ENCODE measurements at places on chromosomes 4 and X.

- no peak for DNase-seq
Observed at GRCh38 chr4:24662056-24662455, 77.7 kb upstream of the DHX15 start.

- no peak for DNase-seq
Observed at GRCh38 chrX:3143043-3143799, 102.0 kb downstream of the ARSF start.

- DNase-seq: peak; percentile 92
Observed at GRCh38 chr4:38667085-38667893, 3.3 kb downstream of the KLF3 start.

DNA sequence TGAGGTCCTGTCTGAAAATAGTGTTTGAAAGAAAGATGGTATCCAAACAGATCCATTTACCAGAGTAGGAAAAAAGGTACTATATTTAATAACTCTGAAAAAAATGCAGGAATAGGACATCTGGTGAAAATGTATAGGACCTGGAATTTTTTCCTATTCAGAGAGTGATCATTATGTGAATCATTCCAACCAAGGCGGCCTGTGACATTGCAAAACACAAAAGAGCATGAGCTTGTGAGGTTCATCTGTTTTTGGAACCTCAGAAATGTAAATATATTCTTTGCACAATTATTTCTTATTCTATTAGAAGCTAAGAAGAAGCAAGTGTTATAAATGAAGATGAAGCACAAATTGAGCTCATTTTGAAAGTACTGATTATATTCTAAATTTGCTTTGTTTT is 2.0 kb downstream of the C4orf51 start:
- peak; percentile 9 for DNase-seq

DNA sequence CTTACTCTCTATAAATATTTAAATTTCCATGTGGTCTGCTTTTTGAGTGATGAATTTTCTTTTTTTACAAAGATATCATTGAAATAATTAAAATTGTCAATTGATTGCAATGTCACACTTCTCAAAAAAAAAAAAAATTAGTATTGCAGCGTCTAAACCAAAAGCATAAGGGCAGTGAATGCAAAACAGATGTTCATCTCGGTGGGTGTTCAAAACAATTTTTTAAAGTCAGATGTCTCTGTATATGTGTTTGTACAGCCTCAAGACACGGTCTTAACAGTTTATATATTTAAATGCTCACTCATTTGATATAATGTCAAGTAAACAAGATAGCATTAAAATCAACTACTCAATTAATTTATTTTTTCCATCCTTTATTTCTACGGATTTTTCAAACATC is 52.3 kb downstream of the PALLD start:
- DNase-seq: no peak

GRCh38 chr4:74166135-74166534 is 8.2 kb downstream of the MTHFD2L start:
- DNase-seq: no peak

DNA sequence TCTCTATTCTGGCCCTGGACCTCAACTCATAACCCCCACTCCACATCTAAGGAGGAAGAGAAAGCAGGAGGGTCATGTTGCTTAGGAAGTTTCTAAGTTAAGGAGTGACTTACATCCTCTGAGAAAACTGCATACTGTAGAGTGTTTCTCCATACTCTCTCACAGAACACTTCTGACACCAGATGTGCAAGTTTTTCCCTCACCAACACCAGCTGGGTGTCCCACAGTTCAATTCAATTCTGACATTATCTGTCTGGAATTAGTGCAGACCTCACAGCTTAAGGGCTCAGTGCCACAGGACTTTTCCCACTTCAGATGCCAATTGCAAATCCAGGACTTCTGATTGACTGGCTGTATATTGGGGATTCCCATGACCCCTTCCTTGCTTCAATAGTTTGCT is 89.0 kb upstream of the SFRP2 start:
- peak; percentile 13 for DNase-seq

Measured in AG08395 (cell line).